ENCODE measurements at places on chromosomes 7 and 10.

GRCh38 chr10:131750171-131750895 lies 150.5 kb upstream of the PPP2R2D start:
- DNase-seq: no peak

DNA sequence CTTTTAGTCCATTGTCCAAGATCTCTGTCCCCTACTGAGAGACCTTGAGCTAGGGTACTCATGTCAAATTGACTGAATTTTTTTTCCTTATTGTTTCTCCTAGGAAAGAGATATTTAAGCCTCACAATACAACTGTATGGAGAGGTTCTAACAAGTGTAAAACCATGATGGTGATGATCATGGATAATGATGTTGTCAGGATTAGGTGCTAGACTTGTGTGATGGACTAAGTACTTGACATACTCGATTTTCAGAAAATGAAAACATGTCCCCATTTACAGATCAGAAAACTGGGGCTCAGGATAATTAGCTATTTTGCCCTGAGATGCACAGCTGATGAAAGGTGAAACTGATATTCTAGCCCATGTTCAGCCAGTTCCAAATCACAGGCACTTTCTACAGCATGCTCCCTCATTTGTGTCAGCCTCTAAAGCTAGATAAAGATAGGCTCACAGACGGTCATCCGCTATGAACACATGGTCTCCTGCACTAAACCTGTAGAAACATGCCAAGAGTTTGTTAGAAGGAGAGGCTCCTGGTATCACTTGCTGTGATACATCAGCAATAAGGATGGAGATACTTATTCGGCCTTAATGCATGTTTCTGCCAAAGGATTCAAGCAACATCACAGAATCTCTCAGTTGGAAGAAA lies 67.6 kb downstream of the CREB3L2 start:
- peak; percentile 14 for DNase-seq

- DNase-seq: peak; percentile 33
Observed at GRCh38 chr10:79068203-79068561, 584 bp upstream of the ZMIZ1 start.

DNA sequence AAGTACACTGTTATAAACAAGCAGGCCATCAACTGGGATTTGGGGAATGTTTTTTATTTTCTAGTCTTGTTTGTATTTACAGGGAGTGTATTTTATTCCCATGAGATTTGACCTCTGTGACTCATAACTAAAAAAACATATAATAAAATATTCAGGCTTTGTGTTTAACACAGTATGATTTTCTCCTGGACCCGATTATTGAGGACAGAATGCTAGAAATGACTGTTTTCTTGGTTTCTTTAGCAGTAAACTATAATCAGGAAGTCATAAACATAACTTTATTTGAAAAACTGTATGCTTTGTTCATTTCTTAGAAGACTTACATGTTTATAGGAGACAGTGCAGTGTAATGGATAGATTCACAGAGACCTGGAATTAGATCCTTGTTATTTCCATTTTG lies 2.1 kb downstream of the NHLRC2 start:
- DNase-seq: no peak

GRCh38 chr10:71064413-71065118 lies 147.8 kb upstream of the UNC5B start:
- no peak for DNase-seq

GRCh38 chr7:6546498-6547251 lies 4.6 kb downstream of the GRID2IP start:
- no peak for DNase-seq

DNA sequence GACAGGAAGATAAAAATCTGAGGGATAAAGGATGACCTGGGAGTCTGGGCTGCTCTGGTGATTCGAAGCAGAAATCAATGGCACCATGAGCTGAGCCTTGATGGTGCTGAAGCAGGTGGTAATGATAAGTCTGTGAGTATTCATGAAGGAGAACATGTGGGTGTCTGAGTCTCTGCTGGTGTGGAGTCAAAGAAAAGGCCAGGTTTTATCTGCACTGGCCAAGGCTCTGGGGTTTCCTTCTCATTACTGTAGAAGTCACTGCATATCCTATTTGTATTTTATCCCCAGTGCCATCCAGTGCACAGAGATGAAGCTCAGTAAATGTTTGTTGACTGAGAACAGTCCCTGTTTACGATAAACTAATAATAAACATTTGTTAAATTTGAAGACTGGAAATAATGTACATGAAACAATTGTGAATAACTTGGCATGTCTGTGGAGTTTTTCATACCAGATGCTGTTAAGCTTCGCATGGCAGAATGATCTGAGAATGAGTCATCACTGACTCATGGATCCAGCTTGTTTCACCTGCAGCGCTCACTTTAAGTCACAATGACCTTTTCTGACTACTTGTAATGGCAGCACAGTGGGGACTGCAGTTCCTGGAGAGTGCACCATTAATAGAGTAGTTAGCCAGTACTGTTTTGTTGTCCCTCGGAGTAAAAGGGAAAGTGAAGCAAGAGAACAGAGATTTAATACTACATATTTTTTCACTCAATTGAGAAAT lies 538.5 kb downstream of the HTR7 start:
- DNase-seq: no peak

GRCh38 chr10:103584216-103585010 lies 90.9 kb downstream of the NEURL1 start:
- peak; percentile 68 for DNase-seq

DNA sequence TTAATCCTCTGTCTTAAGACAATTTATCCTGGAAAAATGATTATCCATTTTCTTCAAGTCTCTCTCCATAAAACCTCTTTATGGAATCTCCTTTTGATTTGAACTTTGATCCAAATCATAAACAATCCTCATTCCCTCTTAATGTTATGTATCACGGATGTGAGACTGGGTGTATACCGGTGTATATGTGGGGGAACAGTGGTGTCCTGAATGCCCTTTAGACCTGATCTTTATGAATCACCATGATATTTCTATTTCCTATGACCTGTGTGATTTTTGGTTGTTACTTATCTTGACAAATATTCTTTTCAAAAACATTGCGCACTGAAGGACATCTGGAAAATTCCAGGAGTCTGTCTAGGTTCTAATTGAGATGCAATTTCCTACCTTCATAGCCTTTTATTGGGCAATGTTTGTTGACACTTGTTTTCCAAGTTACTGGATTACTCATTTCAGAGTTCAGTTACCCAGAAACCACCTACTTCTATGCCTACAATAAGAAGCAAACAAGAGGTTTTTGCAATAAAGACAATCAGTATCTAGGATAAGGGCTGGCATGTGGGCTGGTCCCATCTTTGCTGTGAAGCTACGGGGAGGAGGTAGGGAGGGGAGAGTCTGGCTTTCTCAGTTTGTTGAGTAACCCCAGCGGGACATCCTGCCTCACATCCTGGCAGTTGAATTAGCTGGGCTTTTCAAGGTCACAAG lies 190.4 kb downstream of the CTTNBP2 start:
- DNase-seq: no peak

- no peak for DNase-seq
Observed at GRCh38 chr7:156518466-156518865, 122.1 kb upstream of the RNF32 start.

DNA sequence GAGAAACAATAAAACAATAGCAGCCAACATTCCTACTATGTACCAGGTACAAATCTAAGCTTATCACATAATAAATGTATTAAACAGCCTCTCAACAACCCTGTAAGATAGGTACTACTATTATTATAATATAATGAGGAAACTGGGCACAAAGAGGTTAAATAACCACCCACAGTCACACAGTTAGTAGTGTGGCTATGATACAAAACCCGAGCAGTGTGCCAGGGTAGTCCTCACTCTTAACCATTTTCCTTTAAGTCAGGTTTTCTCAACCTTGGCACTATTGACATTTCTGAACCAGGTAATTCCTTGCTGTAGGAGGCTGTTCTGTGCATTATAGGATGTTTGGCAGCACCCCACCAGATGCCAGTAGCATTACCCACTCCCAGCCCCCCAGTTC lies 48.8 kb downstream of the DNAJC1 start:
- no peak for DNase-seq

DNA sequence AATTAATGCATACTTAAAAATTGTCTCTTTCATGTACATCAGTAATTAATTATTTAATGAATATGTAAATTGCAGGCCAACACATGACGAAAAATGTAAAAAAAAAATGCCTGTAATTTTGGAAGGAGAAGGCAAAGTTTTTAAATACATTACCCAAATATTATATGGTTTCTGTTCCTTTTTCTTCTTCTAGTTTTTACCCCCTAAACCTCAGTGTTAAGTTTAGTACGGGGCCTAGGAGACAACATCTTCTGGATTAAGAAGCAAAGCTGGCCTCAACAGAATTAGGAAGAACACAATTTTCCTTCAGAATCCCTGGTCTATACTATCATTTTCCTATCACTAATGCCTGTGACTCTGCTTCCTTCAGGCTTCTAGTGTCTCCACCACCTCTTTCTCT lies 459.3 kb upstream of the NRP1 start:
- no peak for DNase-seq

GRCh38 chr10:49115796-49116508 lies 630 bp upstream of the VSTM4 start:
- no peak for DNase-seq

GRCh38 chr10:127577376-127578258 lies 28.5 kb downstream of the NPS start:
- DNase-seq: no peak

GRCh38 chr10:5958077-5958476 lies 19.3 kb downstream of the IL15RA start:
- DNase-seq: no peak

- no peak for DNase-seq
Observed at GRCh38 chr7:30561389-30561788, 33.3 kb upstream of the GARS1 start.

- DNase-seq: no peak
Observed at GRCh38 chr7:156999958-157000726, 10.3 kb downstream of the MNX1 start.

DNA sequence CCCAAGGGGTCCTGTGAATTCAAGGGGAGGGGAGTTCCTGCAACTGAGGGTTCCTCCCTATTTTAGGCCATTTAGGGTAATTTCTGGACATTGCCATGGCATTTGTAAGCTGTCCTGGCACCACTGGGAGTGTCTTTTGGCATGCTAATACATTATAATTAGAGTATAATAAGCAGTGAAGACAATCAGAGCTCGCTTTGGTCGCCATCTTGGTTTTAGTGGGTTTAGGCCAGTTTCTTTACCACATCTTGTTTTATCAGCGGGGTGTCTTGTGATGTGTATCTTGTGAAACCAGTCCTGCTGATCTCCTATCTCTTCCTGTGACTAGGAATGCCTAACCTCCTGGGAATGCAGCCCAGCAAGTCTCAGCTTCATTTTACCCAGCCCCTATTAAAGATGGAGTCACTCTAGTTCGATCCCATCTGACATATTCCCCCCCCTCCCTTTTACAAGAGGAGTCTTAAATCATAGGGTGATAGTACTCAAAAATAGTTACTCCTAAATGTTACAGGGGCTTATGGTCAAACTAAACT lies 43.2 kb downstream of the SVOPL start:
- no peak for DNase-seq

- no peak for DNase-seq
Observed at GRCh38 chr10:113764582-113764981, 13.1 kb downstream of the PLEKHS1 start.

GRCh38 chr10:4028027-4028471 lies 243.0 kb upstream of the KLF6 start:
- no peak for DNase-seq

DNA sequence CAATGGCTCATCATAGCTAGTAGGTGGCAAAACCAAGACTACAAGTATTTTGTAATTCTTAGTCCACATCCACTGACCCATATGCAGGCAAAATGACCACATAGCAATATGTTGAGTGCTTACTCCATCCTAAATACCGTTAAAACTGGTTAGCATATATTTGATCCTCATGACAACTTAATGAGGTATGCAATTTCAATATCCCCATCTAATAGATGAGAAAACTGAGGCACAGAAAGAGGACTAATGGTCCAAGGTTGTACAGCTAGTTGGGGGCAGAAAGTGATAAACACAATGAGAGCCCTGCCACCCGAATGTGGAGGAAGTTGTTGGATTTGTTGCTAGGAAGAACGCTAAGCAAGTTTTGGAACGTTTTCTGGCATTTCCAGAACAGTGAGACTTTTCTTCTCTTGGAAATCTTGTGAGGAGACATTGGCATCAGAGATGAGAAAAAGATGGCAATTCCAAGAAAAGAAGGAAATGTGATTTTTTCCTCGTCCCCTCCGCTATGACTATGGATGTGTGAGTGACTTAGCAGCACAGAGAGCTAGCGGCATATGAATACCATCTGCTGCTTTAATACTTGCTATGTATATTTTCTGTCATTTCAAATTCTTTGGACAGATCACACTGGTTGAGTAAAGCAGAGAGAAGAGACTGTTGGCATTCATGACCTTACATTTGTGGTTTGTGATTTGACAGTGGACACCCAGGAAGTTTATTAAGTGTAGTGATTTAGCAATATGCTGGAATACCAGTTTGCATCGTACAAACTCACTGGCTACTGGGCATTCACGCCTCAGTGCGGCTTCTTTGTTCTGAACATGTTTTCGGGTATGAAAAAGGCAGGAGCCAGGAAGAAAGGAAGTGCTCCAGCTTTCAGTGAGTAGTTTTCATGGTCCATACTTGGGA lies 51.5 kb downstream of the NRCAM start:
- DNase-seq: no peak

DNA sequence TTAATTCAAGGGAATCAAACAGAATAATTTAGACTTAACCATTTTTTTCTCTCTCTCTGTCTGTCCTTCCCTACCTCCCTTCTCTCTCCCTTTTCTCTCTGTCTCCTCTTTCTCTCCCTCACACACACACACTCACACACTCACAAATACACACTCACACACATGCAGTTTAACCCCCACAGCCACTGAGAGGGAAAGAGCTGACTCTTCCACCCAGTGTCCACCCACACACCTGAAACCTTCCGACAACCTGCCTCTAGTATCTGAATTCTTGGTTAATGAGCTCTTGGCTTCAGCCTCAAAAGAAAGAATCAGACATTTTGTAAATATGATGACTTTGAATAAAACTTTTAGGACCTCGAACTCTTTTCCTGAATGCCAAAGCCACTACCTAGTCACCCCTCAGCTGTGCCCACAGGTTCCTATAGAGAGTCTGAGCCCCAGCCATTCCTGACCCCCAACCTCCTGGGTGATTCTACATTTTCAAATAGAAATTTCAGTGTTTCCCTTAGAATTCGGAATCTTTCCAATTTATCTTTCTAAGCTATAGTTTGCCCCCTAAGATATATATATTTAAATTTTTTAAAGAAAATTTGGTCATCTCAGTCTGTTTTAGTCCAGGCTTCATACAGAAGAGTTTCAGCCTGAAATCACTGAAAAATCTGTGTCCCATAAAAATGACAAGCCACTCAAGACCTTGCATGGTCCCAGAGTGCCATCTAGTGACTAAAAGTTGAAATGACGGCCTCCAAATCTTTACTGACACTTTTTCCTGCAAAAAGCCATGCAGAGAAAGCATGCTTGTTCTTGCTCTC lies 202.8 kb downstream of the IPMK start:
- no peak for DNase-seq

DNA sequence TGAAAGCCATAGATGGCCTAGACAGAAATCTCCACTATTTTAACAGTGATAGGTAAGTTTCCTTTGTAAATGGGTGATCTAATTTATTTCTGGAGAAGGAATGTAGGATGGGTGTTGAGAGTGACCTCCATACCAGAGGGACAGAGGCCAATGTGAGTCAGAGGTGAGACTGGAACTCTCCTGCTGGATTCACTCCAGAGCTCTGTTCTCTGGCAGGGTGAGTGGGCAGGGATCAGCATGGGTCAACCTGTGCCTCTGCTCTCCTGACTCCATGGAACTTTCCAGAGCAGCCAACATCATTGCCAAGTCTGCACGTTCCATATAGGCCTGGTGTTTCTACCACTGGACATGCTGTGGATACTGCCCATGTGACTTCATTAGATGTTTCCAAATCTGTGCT lies 11.4 kb downstream of the AKR1C3 start:
- no peak for DNase-seq

Measured in CD4-positive, alpha-beta T cell (primary cell).